LHCN-M2 (cell line): ENCODE measurements at places on chromosomes 11 and 22. TPM values are rescaled to one million over a fixed set of nuclear protein-coding genes. Genes with fewer than 3 reads are reported as not detected.

ACR gene
- total RNA-seq = not detected in 2 replicates

OR2AG2 gene
- 0.19 TPM in 1 of 2 replicates, not detected in the other for total RNA-seq

SOX6 gene
- under 0.01 TPM in 1 of 2 replicates, not detected in the other for total RNA-seq

OR10S1 gene
- total RNA-seq = not detected in 2 replicates

BCO2 gene
- total RNA-seq = 0.19 and 0.23 TPM in 2 replicates

ZNF214 gene
- 1.1 and 1.5 TPM in 2 replicates for total RNA-seq
